ENCODE measurements at places on chromosomes 1 and 21. TPM values are rescaled to one million over a fixed set of nuclear protein-coding genes. Genes with fewer than 3 reads are reported as not detected.

GRCh38 chr1:173020138-173020750, 30.5 kb downstream of the TNFSF18 start:
- no peak for DNase-seq

DNA sequence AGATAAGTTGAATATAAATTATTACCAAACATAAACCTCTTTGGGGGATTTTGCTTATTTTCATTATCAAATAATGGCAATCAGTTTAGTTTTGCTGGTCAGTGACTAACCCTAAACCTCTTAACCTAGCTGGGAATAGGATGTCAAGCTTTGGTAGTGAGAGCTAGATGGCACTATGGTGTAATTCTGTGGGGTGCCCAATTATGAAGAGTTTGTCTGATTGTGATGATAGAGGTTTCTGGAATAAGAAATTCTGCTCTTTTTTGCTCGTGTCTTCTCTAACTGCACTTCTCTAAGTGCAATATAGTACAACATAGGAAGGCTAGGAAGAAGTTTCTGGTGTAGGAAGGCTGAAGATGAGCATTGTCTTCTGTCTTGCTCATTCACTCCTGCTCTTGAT, 59.8 kb downstream of the XCL1 start:
- DNase-seq: no peak

DNA sequence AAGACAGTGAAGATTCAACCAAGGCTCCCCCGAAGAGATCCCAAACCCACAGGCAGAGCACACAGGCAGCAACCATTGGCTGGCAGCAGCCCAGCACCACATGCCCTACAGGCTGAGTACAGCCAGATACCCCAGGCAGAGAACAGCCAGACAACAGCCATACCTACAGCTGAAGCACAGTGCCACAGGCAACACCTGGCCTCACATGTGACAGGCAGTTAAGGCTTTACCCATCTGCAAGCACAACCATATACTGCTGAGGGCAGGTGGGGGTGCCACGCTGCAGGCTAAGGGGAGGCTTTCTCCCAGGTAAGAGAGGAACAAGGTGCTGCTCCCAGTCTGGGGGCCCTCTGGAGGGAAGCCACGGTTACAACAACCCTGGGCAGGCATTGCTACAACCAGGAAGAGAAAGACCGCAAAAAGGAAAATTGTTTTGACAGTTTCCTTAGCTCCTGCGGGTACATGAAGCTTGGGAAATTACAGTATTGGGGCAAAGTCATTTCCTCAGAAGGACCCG, 12.3 kb downstream of the CHIT1 start:
- no peak for DNase-seq

NBPF9 gene
- total RNA-seq: 44.2 TPM

Data from neural crest cell (in vitro differentiated cells).